ENCODE measurements at places on chromosomes 7 and 10.
A peak's percentile ranks its signal among the peaks of the same experiment; 100 is the strongest.

GRCh38 chr7:74220229-74220628, 10.4 kb downstream of the LAT2 start:
- DNase-seq, result no peak

- no peak for DNase-seq
Measured at GRCh38 chr7:101066833-101067177, 18.5 kb upstream of the TRIM56 start.

- no peak for DNase-seq
Measured at GRCh38 chr7:71652510-71652909, 520.6 kb downstream of the GALNT17 start.

GRCh38 chr7:94412762-94413322, 18.1 kb downstream of the COL1A2 start:
- no peak for DNase-seq

GRCh38 chr7:138030679-138031351, 28.9 kb upstream of the CREB3L2 start:
- DNase-seq, result no peak

- peak; percentile 99 for DNase-seq
Measured at GRCh38 chr7:116354546-116355423, 144.4 kb downstream of the TES start.

All from pulmonary artery endothelial cell (primary cell).